MM.1S (cell line): ENCODE measurements at places on chromosomes 4 and X.

GRCh38 chr4:182680234-182680653 lies 236.9 kb downstream of the DCTD start:
- no peak for DNase-seq

DNA sequence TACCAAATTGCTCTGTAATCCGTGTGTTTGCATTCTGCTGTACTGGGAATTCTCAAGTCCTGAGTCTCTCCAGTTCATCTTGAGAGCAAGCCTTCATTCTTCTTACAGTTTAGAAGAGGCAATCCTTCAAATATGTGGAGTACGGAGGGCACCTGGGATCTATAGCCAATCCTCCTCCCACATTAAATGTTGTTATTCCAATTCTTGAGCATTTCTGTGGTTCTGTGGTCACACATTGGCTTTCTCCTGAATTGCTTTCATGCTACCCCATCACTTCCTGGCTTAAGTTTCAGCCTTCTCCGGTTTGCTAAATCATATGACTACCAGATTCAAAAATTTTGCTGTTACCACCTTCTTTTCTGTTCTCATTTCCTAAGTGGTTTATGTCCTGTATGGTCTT lies 611.1 kb downstream of the PCDH19 start:
- DNase-seq: peak; percentile 27

DNA sequence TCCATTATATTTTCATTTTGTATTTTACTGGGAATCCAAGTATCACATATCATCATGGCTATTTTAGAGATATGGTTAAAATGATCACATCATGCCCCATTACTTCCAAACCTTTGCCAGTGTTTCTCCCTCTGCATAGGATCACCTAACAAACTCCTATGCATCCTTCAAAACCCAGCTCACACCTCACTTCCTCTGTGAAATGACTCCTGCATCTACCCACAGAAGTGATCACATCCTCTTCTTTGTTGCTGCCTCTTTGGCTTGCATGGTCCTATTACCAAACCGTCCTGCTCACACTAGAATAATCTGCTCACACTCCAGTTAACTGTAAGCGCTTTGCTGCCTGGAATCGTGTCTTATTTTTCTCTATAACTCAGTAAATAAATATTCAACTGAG lies 74.7 kb upstream of the C4orf50 start:
- no peak for DNase-seq

- no peak for DNase-seq
Measured at GRCh38 chrX:151609222-151609621, 45.7 kb downstream of the PASD1 start.

- DNase-seq: no peak
Measured at GRCh38 chrX:9805956-9806355, 19.7 kb downstream of the SHROOM2 start.

DNA sequence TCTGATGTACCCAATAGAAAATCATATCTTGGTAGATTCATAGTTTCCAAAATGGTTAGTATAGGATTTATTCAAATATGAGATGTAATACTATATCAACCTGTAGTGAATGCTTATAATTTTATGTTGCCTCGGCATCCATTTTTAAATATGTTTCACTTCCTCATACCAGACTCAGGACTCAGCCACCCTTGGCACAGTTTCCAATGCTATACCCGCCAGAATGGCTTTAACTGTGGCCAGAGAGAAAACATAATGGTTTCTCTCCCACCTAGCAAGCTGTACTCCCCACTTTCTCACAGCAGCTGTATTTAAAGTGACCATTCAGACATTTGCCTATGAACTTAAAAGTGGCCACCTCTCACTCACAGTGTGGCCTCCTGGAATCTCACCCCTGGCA lies 466.6 kb upstream of the PABPC4L start:
- DNase-seq: peak; percentile 6

- DNase-seq: no peak
Measured at GRCh38 chr4:25500626-25501316, 123.7 kb downstream of the ANAPC4 start.

DNA sequence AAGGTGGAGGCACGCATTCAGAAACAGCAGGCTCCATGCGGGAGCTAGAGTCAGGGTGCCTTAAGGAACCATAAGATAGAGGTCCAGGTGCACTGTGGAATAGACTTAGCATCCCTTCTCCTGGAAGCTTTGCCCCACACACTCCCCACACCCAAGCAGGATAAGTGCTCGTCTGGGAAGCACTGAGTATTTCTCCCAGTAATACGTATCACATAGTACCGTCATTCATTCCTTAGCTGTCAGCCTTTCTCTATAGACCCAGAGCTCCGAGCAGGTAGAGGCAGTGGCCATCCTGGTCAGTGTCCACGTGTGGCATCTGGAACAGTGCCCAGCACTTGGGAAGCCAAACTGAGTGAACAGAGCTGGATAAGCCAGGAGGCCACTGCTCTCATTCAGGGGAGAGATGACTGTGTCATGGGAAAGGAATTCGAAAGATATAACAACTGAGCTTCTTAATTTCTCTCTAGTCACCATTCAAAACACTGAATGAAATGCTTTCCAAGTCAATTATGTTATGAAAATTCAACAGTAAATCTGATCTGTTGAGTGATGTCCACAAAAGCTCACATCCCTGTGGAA lies 9.9 kb downstream of the APBB2 start:
- DNase-seq: no peak

- DNase-seq: peak; percentile 20
Measured at GRCh38 chrX:40877887-40878286, 142.5 kb upstream of the MED14 start.

DNA sequence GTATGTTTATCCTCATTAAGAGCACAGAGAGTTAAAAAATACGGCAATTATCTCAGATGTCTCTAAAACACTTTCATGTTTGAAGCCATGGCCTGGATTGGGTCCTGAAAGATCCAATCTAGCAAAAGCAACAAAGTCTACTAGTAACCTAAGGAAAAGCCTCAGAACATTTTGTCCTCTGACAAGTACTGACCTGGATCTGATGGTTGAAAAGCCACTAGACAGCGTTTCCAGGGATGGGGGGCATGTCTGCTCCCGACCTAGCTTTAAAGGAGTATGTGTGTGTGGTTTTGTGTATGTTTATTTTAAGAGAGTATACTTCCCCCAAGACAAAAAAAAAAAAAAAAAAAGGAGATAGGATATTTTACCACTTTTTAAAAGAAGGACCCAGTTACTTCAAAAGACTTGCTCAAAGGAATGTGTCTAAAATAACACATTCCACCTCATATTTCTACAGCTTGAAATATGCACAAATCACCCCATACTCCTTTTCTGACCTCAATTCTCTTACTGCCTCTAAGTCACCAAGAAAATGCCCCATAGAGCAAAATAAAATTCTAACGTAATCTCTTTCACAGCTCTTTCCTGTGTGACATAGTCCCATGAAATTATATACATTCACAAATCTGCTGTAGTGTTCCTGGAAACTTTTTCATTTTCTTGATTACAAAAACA lies 189.0 kb upstream of the TTC29 start:
- DNase-seq: no peak
